ENCODE measurements at places on chromosomes 13 and 19.

DNA sequence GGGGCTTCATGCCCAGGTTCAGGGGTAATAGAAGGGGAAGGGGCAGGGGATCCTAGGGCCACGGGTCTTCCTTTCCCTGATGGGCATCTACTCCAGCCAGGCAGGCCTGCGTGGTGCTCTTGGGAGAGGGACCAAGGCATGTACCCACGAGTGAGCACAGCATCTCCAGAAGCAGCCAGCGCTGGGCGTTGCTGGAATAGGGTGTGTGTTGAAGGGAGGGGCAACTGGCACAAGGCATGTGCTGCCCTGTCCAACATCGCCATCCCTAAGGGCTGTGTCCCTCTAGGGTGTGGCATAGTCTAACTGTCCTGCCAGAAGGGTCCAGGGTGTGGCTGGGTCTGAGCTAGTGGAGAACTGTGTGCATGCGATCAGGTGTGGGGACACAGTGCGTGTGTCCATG, 2.9 kb downstream of the NOTCH3 start:
- no peak for DNase-seq

DNA sequence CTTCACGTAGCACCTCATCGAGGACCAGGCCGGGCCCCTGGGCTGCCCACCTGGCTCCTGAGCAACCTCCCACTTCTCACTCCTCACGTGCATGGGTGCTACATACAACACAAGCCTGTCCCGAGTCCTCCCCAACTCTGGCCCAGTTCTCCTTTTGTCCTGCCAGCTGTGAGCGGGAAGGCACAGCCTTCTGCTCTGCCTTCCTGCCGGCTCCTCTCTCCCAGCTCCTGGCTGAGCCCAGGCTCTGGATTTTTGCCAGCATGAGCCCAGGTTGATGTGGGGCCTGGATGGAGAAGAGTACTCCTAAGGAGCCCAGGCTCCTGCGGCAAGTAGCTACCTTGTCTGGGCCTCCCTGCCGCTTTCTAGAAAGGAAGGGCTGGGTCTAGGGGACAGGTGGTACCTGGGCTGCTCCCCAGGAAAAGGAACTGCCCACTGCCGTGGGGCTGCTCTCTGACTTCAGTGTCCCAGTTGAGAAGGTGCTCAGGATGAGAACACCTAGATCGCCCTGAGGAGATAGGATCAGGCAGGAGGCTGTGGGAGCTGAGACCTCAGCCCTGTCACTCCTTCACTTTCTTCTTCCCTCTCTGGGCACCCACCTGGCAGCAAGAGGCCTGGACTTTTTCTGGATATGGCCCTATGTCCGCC, 23.6 kb downstream of the LYL1 start:
- no peak for DNase-seq

GRCh38 chr13:59269476-59269875, 894.3 kb downstream of the DIAPH3 start:
- DNase-seq: no peak

DNA sequence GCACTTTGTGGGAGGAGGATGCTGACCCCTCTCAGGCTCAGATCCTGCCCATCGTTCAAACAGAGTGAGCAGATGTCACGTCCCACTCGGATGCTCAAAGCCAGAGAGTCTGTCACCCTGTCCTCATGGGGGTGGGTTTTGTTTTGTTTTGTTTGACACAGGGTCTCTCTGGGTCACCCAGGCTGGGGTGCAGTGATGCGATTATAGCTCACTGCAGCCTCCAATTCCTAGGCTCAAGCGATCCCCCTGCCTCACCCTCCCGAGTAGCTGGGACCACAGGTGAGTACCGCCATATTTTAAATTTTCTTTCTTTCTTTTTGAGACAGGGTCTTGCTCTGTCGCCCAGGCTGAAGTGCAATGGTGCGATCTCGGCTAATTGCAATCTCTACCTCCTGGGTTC, 4.0 kb downstream of the ADGRE2 start:
- DNase-seq: no peak

- DNase-seq: no peak
Measured at GRCh38 chr13:41821238-41821594, 139.7 kb downstream of the VWA8 start.

DNA sequence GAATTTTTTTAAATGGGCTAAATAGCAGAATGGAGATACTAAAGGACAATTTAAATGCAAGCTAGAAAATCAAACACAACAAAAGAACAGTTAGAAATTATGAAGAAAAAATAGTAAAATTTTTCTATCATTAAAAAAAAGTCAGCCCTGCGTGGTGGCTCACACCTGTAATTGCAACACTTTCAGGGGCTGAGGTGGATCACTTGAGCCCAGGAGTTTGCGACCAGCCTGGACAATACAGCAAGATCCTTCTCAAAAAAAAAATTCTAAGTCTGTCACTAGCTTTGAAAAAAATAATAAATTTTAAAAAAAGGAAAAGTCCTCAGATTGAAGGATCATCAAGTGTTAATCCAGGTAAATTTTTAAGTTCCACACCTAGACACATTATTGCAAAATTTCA, 7.7 kb downstream of the TUBGCP3 start:
- no peak for DNase-seq

DNA sequence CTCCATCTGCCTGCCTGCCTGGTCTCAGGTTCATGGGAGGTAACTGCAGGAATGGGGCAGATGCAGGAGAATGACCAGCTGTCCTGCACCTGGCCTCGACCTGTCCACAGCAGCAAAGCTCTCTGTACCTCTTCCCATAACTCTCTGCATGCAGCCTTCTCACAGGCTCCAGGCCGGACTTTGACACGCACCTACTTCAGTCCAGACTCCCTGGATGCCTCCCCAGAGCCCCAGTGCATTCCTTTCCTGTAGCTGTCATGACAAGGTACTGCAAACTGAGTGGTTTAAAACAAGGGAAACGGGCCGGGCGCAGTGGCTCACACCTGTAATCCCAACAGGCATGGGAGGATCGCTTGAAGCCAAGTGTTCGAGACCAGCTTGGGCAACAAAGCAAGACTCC, 3.3 kb downstream of the NANOS2 start:
- DNase-seq: no peak

GRCh38 chr13:93364166-93364565, 137.6 kb downstream of the GPC6 start:
- DNase-seq: no peak

- DNase-seq: no peak
Measured at GRCh38 chr19:45577111-45577905, 7.3 kb downstream of the OPA3 start.

GRCh38 chr19:3381701-3382372, 15.5 kb downstream of the NFIC start:
- DNase-seq: no peak

GRCh38 chr19:40337594-40337993, 10.6 kb downstream of the C19orf47 start:
- no peak for DNase-seq

DNA sequence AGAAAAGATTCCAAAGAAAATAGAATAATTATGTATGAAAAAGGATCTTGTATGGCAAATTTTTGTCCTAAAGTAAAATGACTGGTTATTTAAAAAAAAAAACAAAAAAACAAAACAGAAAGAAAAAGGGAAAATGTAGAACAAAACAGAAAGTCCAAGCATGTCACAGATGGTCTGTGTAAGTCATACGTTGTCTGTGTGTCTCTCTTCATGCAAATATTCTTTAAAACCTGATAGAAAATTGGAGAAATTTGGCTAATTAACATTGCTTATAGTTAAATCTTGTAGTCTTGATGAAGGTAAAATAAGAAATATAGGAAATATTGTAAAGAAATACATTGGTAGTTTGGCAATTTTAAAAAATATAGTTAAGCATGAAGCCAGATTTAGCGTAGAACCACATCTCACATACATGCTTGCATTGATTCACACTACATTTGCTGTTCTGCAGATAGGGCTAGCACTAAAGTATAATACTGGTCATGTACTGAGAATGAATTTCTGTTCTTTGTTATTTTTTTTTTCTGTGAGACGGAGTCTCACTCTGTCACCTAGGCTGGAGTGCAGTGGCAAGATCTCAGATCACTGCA, 58.4 kb downstream of the SPRYD7 start:
- no peak for DNase-seq

DNA sequence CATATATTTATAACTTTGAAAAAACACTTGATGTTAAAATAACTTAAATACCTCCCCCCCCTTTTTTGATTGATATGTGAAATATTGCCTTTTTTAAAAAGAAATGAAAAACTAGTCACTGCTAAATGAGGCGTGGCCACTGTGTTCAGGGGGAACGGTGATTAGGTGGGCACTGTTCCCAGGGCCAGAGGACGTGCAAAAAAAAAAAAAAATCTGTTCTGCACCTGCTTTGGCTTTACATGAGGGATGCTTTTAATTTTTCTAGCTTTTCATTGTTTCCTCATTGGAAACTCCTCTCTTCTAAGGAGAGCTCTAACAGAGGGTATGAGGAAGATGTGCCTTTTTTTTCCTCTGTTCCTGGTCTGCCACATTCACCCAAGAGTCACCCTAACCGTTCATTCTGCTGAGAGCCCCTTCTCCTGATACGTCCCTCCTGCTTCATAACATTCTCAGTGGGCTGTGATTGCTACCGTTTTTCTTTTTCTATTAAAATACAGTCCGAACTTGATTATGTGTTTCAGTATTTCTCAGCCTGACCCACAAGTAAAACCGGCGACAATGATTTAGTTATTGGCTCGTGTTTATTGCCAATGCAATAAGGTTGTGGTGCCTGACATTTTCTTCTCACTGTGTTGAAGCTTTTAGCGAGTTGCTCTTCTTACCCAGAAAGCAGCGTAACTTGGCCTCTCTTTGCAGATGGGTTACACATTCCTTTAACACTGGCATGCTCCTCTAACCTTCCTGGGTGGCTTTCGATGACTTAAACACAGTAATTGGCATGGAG, 64.8 kb upstream of the ZNF536 start:
- DNase-seq: no peak

Data from NCI-H524 treated with DMSO at 0.1 percent for 48 hours (cell line).